NB4 (cell line): ENCODE measurements at places on chromosomes 6 and 20.

- DNase-seq = peak; percentile 54
Measured at GRCh38 chr6:125811259-125811658, 20.5 kb downstream of the NCOA7 start.

- DNase-seq = peak; percentile 56
Measured at GRCh38 chr6:108168501-108169463, 3.0 kb downstream of the NR2E1 start.

GRCh38 chr6:53189554-53189953 lies 40.9 kb upstream of the GCM1 start:
- DNase-seq = no peak

GRCh38 chr20:34575271-34575670 lies 16.8 kb downstream of the MAP1LC3A start:
- no peak for DNase-seq

GRCh38 chr6:10098756-10099528 lies 315.9 kb downstream of the TFAP2A start:
- peak; percentile 73 for DNase-seq

- DNase-seq = no peak
Measured at GRCh38 chr6:30006170-30007131, 54.6 kb upstream of the POLR1H start.

- no peak for DNase-seq
Measured at GRCh38 chr20:42795111-42795695, 394.5 kb downstream of the PTPRT start.

GRCh38 chr20:49562311-49563014 lies 5.5 kb downstream of the PTGIS start:
- DNase-seq = no peak

DNA sequence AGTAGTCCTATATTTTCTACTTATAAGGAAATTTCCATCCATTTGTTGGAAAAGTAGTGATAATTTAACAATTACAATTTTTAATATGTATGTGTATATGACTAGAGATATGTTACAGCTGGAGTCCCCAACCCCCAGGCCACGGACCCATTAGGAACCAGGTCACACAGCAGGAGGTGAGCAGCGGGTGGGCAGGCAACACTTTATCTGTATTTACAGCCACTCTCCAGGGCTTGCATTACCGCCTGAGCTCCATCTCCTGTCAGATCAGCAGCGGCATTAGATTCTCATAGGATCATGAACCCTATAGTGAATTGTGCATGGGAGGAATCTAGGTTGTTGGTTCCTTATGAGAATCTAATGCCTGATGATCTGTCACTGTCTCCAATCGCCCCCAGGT lies 46.8 kb downstream of the TRDN start:
- DNase-seq = no peak

GRCh38 chr6:15881150-15881549 lies 218.3 kb upstream of the DTNBP1 start:
- DNase-seq = peak; percentile 82

DNA sequence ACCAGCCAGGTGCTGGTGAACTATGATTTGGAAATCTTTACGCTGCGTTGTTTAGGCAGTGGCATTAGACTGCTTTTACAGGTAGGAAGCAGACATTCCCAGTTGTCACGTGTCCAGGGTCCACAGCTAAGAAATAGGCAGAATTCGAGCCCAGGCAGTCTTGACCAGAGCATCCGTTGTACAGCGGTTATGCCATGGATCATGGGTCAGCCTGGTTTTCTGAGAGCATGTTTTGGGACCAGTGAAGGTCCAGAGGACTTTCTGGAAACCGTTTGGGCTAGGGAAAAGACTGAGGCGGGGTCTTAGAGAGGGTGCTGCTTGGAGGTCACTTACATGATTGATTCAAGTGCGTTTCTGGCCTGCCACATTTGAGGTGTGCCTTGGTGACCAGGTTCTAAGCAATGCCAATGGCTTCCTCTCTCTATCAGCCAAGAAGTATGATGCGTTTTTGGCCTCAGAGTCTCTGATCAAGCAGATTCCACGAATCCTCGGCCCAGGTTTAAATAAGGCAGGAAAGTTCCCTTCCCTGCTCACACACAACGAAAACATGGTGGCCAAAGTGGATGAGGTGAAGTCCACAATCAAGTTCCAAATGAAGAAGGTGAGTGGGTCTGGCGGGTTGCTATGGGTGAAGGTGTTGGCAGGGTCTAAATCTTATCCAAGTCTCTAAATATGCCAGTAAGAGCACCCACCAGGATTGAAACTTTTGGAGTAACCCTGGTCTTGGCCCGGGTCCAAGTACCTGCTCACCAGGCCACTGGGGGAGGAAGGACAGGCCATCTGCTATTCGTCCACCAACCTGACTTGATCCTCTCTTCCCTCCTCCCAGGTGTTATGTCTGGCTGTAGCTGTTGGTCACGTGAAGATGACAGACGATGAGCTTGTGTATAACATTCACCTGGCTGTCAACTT lies 1.8 kb downstream of the RPL10A start:
- DNase-seq = no peak

DNA sequence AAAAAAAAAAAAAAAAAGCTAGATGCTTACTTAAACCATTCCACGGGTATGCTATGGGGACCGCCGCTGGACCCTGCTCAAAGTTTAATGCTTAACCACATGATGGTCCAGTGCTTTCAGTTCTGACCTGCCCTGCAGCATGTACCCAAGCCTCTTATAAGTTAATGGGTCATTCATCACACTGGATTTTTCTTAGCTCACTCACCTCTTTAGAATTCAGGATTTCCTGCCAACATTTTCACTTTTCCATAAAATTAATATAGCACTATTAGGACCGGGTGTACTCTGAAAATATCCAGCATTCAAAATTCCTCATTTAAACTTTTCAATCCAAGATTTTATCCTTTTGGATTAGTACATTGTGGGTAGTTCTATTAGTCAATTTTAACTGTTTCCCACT lies 140.8 kb downstream of the ALDH8A1 start:
- no peak for DNase-seq

- DNase-seq = no peak
Measured at GRCh38 chr6:166618866-166619761, 7.9 kb downstream of the RPS6KA2 start.

DNA sequence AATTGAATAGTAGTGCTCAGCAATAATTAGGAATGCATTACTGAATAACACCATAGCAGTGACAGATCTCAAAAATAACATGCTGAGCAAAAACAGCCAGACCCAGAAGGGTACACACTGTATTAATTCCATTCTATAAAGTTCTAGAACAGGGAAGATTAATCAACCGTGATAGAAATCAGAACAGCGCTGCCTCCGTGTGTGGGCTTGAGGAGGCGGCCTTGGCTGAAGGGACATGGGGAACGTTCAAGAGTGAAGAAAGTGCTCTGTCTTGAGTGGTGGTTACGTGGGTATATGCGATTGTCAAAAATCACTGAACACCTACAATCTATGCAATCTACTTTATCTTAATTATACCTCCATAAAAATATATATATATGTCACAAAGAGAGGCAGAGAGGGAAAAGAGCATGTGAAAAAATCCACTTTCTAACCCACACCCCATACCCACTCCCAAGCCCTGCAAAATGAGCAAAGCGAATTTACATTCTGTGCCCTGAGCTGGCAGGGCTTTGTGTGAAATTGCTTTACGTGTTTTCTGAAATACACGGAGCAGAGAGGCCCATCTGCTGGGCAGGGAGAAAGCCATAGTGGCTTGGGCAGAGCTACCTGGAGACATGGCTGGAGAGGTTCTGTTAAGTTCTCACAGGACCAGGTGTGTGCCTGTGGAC lies 74.4 kb downstream of the NFATC2 start:
- no peak for DNase-seq
